ENCODE measurements at places on chromosomes 3 and 15.

GRCh38 chr3:105495021-105495420, 128.3 kb downstream of the ALCAM start:
- no peak for DNase-seq

DNA sequence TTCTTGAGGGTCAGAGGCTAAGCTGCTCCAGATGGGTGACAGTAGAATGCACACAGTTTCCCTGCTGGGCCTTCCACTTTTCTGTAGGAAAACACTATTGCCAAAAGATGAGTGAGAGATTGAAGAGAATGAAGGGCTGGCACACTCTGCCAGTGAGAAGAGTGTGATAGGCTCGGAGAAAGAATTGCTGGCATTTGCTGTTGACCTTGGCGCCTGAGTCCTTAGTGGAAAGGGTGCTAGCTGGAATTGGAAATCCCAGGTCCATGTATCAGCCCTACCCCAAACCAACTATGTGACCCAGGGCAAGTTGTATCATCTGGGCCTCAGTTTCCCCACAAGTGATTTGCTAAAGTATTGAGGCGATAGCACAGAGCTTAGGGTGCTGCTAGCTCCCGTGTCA, 60.1 kb upstream of the DCLK3 start:
- no peak for DNase-seq

DNA sequence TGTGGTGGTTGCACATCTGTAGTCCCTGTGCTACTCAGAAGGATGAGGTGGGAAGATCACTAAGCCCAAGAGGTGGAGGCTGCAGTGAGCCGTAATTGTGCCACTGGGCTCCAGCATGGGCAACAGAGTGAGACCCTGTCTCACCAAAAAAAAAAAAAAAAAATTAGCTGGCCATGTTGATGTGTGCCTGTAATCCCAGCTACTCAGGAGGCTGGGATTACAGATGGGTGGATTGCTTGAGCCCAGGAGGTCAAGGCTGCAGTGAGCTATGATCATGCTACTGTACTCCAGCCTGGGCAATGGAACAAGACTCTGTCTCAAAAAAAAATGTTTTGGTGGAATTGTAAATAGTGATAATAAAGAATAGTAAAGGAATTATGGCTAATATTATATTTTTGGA, 9.9 kb downstream of the ATRIP start:
- DNase-seq = no peak

GRCh38 chr3:151133175-151133574, 47.7 kb downstream of the MED12L start:
- no peak for DNase-seq

DNA sequence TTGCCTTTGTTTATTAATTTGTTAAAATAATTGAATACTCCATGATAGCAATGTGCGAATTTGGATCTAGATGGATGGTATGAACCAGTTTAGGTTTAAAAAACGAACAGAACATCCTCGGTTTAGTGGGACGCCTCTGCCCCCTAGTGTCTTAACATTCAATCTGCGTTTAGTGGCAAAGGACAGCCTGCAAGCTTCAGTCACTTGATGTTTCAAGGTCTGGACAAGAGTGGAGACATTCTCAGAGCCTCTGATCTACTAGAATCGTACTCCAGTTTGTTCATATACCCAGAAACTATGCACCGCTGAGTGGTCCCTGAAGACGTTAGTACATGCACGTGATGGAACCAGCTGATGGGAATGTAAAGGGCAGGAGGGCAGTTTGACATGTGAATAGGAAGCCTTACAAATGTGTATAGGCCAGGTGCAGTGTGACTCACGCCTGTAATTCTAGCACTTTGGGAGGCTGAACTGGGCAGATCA, 17.8 kb upstream of the ATP13A4 start:
- peak; percentile 12 for DNase-seq

- no peak for DNase-seq
These were observed 73.3 kb downstream of the FNDC3B start for GRCh38 chr3:172112734-172113120.

DNA sequence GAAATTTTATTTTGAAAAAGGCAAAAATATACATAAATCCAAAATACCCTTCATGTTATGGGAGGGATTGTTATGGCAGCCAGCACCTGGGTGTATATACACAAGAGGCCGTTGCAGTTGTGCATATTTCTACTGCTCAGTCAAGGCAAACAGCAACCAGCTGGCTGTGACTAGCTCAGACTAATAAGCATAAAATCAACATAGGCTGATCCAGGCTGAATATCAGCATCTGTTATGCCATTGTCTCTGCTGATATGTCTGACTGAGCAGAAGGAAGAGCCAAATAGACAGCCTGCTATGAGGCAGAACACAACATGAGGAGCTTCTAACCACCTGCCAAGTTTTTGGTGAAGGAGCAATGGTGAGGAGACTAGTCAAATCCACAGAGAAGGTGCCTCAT, 457.5 kb upstream of the ALCAM start:
- no peak for DNase-seq

- no peak for DNase-seq
These were observed 19.8 kb downstream of the CFAP92 start for GRCh38 chr3:128973988-128974564.

- DNase-seq = no peak
These were observed 99.4 kb upstream of the MRPL3 start for GRCh38 chr3:131602011-131602779.

GRCh38 chr3:38627956-38628355, 21.5 kb downstream of the SCN5A start:
- DNase-seq = no peak

DNA sequence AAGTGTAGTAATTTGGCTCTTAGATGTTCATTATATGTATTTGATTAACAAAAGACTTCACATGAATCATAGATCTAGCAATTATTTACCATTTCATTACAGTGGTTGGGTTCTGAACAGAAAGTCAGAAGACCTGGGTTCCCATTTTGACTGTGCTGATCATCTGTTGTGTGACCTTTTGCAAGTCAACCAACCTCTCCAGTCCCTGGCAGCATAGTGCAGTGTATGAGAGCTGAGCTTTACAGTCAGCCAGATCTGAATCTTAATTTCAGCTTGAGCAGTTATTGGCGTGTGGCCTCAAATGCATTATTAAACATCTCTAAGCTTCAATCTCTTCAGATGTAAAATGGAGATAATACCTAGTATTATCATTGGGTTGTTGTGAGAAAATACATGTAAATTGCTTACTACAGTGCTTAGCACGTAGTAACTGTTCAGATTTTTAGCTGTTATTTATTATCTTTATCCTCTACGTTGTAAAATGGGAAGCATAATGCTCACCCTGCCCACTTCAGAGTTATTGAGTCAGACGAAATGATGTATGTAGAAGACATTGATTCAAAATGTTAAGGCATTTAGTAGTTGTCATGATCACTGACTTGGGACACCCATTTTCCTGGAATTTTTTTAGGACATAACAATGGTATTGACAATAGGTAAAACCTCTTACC, 104.0 kb downstream of the KLHL25 start:
- DNase-seq = no peak

- DNase-seq = no peak
These were observed 93.8 kb downstream of the XRN1 start for GRCh38 chr3:142354076-142354475.

- no peak for DNase-seq
These were observed 24.9 kb upstream of the PLSCR1 start for GRCh38 chr3:146569314-146569713.

GRCh38 chr15:80159811-80160569, 7.2 kb downstream of the FAH start:
- DNase-seq = no peak

Data from activated T-cell treated with anti-CD3 and anti-CD28 coated beads for 4 hours (primary cell).